ENCODE measurements at places on chromosomes 4 and X.

DNA sequence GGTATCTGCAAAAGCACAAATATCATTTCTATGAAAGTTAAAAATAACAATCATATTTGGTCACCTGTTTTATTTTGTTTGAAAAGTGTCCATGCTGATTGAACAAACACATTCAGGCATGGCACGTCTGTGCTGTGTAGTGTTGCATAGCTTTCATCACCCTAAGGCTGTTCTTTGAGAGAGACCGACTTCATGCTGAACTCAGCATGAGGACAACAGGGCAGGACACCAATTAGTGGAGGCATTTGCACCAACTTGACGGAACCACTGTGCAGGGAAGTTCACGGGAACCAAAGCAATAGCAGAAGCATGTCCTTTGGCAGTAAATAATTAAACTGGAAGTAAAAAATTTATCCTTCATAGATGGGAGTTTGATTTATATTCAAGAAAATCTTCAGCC is 158.4 kb upstream of the SLC7A11 start:
- no peak for DNase-seq

- DNase-seq = no peak
Observed at GRCh38 chrX:53421125-53421524, 1.3 kb downstream of the SMC1A start.

DNA sequence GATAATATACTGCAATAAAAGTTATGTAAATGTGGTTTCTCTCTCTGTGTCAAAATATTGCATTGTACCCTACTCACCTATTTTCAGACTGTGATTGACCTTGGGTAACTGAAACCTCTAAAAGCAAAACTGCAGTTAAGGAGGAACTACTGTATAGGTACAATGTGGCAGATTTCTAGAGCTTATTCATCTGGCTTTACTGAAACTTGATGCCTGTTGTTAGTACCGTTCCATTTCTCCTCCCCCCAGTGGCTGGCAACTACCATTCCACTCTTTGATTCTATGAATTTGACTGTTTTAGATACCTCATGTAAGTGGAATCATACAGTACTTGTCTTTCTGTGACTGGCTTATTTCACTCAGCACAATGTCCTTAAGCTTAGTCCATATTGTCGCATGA is 61.9 kb downstream of the HOPX start:
- DNase-seq = no peak

GRCh38 chr4:26462874-26463273 is 27.4 kb downstream of the CCKAR start:
- DNase-seq = no peak

Measured in stimulated activated CD8-positive, alpha-beta memory T cell treated with anti-CD3 and anti-CD28 coated beads, Interleukin-15, amount 100 ng/mL, for 24 hours (primary cell).